ENCODE measurements at places on chromosomes 7 and 10.

DNA sequence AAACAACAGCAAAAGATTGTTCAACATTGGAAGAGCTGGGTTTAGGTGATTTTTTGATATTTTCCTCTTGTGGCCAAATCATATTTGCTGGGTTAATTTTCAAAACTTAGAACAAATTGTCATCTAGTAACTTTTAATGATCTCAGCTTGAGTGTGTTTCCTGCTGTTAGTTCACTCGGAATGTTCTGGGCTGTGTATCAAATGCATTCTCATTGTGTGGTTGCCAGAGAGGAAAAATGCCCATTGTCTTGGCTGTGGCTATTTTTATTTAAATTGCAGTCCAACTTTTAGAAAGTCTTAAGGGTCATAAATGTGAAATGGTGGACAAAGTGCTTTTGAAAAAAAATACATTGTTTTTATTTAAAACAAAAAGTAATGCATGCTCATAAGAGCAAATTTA is 542.0 kb downstream of the TNS3 start:
- no peak for DNase-seq

GRCh38 chr7:20450536-20450935 is 119.8 kb downstream of the ITGB8 start:
- no peak for DNase-seq

DNA sequence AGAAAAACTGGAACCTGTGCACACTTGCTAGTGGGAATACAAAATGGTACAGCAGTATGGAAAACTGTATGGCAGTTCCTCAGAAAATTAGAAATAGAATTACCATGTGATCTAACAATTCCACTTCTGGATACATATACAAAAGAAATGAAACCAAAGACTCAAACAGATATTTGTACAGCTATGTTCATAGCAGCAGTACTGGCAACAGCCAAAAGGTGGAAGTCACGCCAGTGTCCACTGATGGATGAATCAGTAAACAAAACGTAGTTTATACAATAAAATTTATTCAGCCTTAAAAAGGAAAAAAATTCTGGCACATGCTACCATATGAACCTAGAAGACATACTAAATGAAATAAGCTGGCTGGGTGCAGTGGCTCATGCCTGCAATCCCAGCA is 23.0 kb downstream of the IDE start:
- no peak for DNase-seq

DNA sequence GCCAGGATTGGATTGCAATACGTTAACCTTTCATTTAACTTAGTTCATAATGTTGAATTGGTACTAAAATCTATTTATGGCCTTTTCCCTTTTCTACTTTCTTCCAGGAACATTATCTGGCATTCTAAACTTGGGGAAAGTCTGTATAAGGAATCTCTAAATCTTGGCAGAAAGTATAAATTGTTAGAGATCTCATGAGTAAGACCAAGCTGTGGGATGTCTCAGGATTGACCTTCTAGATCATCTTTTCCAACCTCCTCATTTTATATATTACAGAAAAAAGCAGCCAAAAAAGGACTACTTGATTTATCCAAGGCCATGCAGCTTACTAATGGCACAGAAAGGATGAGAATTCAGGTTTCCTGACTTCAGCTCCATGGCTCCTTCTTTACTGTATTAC is 598.3 kb downstream of the INHBA start:
- DNase-seq = no peak

GRCh38 chr7:101154693-101155102 is 422 bp downstream of the AP1S1 start:
- DNase-seq = no peak

- no peak for DNase-seq
Measured at GRCh38 chr7:2261611-2262010, 19.6 kb downstream of the NUDT1 start.

Measured in 8988T (cell line).